ENCODE measurements at places on chromosomes 16 and 17. TPM values are rescaled to one million over a fixed set of nuclear protein-coding genes. Genes with fewer than 3 reads are reported as not detected.

- DNase-seq, result no peak
Measured at GRCh38 chr17:16516594-16517051, 24.6 kb upstream of the LRRC75A start.

- DNase-seq, result no peak
Measured at GRCh38 chr17:79695797-79696609, 34.7 kb upstream of the ENPP7 start.

- no peak for DNase-seq
Measured at GRCh38 chr17:16980813-16981731, 9.2 kb upstream of the TNFRSF13B start.

SPN gene
- not detected for total RNA-seq

DNA sequence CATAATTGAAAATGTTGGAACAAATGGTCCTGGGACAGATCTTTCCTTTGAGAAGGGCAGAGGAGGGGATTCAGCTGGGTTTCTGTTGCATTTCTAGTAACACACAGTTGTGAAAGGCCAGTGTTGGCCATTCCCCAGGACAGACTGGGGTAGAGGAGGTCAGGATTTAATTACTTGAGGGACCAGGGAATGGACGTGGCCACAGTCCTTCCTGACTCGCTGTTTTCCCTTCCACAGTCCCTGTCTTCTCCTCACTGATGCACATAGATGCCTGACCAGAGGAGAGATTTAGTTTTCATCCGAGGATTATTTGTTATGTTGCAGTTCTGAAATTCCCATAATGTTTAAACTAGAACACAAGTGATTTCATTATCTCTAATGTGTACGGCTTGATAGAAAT lies 25.2 kb upstream of the HEATR6 start:
- DNase-seq, result no peak

GRCh38 chr16:27486344-27486743 lies 63.4 kb downstream of the GTF3C1 start:
- no peak for DNase-seq

DNA sequence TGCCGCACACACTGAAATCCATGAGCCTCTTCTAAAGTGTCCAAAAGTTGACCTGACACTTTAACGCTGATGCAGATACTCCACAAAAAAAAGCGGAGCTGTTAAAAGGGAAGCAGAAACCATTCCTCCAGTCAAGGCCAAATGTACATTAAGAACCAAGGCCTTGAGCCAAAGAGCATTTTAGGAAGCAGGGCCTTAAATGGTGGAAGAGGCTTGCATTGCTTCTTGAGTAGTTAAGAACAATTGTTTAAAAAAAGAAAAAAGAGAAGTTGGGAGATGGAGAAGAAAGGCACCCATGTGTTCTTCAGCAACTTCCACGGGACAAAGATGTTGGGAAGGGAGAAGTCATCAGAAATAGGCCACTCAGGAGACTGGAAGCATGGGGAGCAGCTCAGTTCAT lies 6.3 kb downstream of the ZFHX3 start:
- no peak for DNase-seq

DNA sequence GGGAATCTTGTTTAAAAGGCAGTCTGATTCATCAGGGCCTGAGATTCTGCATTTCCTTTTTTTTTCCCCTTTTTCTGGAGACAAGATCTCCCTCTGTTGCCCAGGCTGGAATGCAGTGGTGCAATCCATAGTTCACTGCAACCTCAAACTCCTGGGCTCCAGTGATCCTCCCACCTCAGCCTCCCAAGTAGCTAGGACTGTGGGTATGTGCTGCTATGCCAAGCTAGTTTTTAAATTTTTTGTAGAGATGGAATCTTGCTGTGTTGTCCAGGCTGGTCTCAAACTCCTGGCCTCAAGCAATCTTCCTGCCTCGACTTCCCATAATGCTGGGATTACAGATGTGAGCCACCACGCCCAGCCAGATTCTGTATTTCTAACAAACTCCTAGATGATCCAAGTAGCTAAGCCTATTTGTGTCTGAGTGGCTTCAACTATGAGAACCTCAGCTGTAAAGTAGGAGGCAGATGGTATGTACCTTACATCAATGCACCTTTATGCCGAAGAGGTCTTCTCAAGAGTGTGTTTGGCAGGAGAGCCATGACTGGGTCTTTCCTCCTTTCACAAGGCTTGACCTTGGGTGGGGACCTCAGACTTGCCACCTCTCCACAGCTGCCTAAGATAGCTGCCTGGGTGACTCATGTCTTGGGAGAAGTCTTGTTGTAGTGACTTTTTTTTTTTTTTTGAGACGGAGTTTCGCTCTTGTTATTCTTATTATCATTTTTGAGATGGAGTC lies 10.9 kb downstream of the LDAF1 start:
- no peak for DNase-seq

- DNase-seq, result no peak
Measured at GRCh38 chr17:30969989-30970830, 629 bp upstream of the RNF135 start.

GRCh38 chr17:37220607-37220953 lies 155.2 kb upstream of the C17orf78 start:
- DNase-seq, result no peak

DNA sequence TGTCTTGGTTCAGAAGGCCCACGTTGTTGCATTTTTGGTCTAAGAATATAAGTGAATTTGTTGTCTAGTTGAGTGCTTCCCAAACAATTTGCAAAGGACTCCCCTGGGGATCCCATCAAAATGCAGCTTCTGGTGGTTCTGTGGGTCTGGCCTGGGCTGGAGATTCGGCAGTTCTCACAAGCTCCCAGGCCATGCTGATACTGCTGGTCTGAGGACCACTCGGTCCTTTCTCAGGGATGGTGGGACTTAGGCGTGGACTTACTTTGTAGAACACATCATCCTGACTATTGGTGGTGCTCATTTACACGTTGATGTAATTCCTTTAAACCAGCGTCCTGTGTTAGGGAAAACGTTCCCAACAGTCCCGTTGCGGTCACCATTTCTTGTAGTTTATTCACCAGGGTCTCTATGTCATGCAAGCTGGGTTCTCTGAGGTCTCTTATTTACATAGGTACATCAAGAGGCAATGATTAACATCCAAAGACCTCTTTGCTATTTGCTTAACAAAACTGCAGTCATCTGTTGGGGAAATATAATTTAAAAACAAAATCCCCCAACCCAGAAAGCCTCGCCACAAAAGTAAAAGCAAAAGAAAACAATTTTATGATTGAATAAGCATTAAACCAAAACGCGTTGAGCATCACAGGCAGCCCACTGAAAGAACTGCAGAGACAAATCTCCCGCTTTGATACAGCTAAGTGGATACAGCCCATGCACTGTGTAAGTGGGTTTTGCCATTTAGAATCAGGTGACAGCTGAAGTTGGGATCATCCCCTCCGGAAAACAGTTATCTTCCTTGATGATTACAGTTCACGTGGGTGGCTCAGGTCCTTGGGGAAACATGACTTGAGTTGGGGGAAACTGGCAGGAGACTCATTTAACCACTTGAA lies 39.0 kb upstream of the SEC14L1 start:
- DNase-seq, result no peak

DNA sequence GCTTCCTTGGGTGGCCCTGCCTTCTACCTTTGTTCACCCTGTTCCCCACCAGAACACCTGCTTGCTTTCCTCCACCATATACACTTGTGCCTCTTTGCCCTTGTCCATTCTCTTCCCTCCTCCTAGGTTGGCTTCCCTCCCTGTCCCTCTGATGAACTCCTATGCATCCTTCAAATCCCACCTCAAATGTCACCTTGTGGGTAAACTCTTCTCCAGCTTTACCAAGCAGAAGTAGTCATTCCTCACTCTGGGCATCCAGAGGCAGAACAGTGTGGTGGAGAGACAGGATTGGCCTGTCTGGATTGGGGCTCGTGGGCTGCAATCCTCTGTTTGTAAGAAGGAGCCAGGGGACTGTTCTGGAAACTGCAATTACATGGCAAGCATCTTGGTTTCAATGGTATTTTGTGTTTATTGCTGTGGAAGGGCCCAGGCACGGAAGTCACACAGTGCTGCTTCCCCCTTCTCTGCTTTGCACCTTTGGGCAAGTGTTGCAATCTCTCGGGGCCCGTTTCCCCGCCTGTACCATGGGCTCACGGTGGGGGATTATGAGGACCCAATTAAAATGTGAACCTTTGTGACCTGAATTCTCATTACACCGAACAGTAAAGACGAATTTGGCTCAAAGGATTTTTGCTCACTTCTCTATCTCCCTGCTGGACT lies 21.9 kb upstream of the NXPH3 start:
- no peak for DNase-seq

PRCD gene
- 1.8 TPM for total RNA-seq

GRCh38 chr17:81391293-81391935 lies 3.8 kb upstream of the BAHCC1 start:
- no peak for DNase-seq

GRCh38 chr16:507996-508395 lies 19.5 kb upstream of the CAPN15 start:
- no peak for DNase-seq

BLMH gene
- total RNA-seq, result 27.4 TPM

SYNGR3 gene
- total RNA-seq, result 5.6 TPM

PMFBP1 gene
- total RNA-seq, result not detected

- no peak for DNase-seq
Measured at GRCh38 chr17:7108560-7108925, 6.1 kb downstream of the ASGR2 start.

SDR42E2 gene
- total RNA-seq, result not detected

JUP gene
- total RNA-seq, result 535 TPM

GRCh38 chr17:58172369-58173071 lies 5.7 kb downstream of the OR4D2 start:
- DNase-seq, result no peak

- DNase-seq, result no peak
Measured at GRCh38 chr17:59439262-59439661, 107.8 kb downstream of the YPEL2 start.

GRCh38 chr17:79573196-79573896 lies 37.5 kb downstream of the RBFOX3 start:
- no peak for DNase-seq

KRT31 gene
- not detected for total RNA-seq

HAP1 gene
- not detected for total RNA-seq

GRCh38 chr16:80125677-80126076 lies 415.1 kb upstream of the DYNLRB2 start:
- DNase-seq, result no peak
